ENCODE measurements at places on chromosomes 5 and 9.

DNA sequence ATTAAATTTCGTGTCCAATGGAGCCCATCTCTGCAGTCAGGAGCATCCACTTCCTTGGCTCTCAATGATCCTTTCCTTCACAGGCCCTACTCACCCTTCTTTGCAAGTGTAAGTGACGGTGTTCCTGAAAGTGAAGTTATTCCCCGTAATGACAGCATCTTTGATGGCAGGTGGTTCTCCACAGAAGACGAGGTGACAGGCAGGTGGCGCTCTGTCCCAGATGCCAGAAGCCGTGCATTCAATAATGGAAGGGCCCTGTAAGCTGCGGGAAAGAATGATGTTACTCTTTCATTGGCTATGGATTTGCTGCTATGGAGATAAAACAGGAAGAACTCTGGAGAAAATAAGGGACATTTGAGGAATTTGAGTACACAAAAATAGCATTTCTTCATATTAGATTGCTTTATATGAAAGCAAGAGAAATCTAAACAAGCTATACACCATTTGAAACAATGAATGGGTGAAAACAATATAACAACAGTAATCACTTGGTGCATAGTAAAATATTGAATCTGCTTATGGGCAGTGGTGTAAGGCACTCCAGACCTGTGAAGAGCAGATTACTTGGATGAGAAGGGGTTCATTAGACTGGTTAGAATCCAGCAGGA is 89.9 kb upstream of the TXNDC8 start:
- no peak for DNase-seq

DNA sequence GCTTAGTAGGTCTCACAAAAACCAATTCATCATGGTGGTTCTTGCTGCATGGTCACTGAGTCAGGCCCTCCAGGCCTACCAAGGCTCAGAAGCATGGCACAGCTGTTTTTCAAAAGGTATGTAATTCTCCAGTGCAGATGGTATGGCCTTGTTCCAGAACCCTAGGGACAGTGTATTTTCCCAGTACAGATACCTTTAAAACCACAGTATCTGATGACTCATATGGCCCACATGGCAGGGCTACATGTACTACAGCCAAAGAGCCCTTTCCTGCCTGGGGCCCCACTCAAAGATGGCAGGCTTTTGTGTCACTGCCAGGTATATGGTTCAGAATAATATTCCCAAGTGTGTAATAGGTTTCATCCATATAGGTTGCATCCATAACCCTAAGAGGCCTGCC is 16.5 kb downstream of the CSF2 start:
- DNase-seq, result no peak

GRCh38 chr9:750249-750967 is 91.1 kb upstream of the DMRT1 start:
- peak; percentile 13 for DNase-seq

DNA sequence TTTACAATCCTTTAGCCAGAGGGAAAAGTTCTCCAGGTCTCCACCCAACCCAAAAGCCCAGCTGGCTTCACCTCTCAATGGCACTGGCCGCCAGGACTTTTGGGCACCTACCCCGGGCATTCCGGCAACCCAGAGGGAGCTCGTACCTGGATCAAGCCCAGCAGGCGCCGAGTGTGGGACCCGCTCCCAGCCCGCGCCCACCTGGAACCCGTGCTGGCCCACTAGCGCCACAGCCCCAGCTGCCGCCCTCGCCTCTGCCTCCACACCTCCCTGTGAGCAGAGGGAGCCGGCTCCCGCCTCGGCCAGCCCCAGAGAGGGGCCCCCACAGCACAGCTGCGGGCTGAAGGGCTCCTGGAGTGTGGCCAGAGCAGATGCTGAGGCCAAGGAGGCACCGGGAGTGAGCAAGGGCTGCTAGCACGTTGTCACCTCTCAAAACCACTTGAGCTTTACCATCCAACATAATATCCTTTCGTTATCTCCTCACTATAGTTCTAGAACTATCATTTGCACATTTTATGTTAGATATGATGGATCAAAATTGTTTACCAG is 69.7 kb downstream of the GCNT1 start:
- DNase-seq, result no peak

DNA sequence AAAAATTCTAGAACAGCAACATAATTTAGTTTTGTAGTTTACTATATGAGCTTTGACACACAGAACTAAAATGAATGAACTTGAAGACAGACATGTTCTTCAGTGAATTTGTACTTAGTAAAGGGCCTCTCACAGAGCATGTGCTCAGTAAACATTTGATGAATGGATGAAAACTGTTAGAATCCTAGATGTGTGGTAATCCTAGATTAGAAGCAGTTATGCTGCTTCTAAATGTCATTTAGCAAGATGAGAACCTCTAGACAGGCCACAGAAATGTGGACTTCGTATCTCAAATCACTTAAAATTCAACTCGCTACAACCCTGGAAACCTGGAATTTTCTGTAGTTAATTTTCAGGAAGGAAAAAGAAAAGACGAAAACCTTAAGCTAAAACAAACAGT is 8.5 kb downstream of the GOLPH3 start:
- DNase-seq, result no peak

- DNase-seq, result no peak
Observed at GRCh38 chr5:181242031-181242451, 1.7 kb downstream of the RACK1 start.

GRCh38 chr9:80375477-80375876 is 803.7 kb downstream of the TLE4 start:
- DNase-seq, result no peak

DNA sequence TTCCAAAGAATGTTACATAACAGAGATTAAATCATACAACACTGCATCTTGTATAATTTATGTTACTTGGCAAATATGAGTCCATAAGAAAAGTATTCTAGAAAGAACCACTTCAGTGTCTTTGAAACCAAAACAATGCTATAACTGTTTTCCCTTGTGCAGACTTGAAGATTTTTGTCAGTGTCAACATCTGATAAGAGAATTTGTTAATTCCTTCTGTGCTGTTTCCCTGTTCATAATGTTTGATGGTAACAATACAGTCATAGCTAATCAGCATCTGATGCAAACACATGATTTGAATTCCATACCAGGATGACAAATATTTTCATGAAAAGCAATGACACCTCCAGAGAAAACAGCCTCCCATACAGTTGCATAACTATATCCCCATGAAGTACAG is 306.8 kb downstream of the SEMA5A start:
- no peak for DNase-seq

DNA sequence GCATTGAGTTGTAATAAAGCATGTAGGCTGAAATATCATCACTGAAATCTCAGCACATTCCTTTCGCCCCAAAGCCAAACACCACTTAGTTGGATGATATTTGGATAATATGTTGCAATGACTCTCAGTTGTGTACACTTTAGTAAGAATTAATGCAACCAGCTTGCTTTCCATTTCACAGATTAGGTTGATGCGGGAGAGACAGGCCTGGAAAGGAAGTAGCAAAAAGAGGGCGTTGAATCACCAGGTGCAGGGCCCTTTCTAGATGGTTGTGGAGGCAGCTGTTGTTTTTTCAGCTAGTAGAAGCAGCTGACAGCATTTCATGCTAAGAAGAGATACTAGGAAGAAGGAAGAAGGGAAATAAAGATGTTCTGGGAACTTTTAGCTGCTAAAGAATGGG is 30.9 kb downstream of the DMRT3 start:
- DNase-seq, result no peak

DNA sequence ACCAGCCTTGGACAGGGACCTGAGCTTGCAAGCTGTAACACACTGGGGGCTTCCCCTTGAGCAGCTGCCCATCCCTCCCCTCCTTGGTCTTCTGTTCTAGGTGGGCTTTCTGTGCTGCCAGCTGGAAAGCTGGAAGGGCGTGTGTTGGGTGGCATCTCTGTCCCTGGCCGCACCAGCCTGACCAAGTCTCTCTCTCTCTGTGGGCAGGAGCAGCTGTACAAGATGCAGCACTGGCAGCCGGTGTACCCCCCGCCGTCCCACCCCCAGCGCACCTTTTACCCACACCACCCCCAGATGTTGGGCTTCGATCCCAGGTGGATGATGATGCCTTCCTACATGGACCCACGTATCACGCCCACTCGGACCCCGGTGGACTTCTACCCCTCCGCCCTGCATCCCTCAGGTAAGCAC is 32.1 kb upstream of the POMT1 start:
- DNase-seq, result no peak

DNA sequence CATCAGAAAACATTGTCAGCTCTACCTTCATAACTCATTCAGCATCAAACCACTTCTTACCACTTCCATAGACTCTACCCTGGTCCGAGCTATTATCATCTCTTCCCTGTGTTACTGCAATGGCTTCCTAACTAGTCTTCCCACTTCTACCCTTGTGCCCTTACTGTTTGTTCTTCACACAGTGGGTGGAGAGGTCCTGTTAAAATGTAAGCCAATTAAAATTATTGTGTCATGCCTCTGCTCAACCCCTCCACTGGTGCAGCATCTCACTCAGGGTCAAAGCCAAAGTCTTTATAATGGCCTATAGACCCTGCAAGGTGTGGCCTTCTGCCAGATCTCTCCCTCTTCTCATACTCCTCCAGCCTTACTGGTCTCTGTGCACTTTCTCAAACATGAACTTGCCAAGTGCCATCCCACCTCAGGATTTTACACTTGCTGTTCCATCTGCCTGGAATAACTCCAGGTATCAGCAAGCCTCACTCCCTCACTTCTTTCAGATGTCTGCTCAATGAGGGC is 22.8 kb upstream of the ARAP3 start:
- DNase-seq, result no peak

- no peak for DNase-seq
Observed at GRCh38 chr9:134014946-134015345, 10.3 kb upstream of the BRD3OS start.

GRCh38 chr5:6181147-6181729 is 197.1 kb downstream of the MED10 start:
- no peak for DNase-seq

GRCh38 chr9:136309806-136310220 is 5.9 kb upstream of the CCDC187 start:
- no peak for DNase-seq

DNA sequence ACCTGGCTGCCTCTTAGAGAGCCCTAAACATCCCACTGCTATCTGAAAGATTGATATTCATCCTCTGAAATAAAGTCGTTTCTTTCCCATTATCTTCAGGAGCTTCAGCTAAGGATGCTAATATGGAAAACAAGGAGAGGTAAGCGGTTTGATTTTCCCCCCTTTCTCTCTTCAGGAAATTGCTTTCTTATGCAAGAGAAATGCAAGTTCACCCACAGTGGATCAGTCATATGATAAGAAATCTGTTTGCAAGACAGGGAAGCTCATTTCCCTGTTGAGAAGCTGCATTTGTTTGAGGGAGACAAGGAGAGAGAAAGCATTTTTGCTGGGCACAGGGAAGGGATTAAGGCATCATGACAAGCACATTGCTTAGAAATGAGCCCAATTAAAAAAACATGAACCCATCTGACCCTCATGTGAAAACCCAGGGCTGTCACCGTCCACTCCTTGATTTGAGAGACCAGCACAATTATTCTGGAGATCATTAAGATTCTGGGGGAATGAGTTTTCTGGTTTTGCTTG is 53.7 kb upstream of the BOD1 start:
- DNase-seq, result no peak

DNA sequence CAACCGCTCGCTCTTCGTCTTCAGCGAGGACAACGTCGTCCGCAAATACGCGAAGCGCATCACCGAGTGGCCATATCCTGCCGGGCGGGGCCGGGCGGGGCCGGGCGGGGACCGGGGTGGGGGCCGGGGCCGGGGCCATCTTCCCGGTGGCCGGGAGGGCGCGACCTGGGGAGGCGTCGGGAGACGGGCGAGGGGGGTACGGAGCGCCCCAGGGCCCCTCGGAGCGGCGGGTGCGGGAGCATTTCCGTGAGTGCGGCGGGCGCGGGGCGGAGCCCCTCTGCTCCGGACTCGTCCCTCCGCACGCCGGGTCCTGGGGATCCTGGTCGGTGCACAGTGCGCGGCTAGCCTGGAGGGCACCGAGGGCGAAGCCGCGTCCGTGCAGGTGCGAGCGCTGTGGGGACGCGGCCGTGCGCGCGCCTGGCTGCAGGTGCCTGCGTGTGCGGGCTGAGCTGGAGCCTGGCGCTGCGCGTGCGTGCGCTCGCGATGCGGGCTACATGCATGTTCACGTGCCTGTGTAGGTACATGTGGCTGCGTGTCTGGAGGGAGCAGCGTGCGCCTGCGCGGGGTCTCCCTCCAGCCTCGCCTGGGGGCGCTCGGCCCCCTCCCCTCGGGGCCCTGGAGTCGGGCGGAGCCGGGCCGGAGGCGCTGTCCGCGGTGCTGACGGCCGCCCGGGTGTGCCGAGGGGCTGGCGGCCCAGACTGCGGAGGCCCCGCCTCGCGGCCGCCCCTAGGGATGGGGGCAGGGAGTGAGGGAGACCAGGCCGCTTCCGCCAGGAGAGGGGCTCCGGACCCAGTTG is 762 bp downstream of the CACNA1B start:
- DNase-seq, result peak; percentile 12

DNA sequence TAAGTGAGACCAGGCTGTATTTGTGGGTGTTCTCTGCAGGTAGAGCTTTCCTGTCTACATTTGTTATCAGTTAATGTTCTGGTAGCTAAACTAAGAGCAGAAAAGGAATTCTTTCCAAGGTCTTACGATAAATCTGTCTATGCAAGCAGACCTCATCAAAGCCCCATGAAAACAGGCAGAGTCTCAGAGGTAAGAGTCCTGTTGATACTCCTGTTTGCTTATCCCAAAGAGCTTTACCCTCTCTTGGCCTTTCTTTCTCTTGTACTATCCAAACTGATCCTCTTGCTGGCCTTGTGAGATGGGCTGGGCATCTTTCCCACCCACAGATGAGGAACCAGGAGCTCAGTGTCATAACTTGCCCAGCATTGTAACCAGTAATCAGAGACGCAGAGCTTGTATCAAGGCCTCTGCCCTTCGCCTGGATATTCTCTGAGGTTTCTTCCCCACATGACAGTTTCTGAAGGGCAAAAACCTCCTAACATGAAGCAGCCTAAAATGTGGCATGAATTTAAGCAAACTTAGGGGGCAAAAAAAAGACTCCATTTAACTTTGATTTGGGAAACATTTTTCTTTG is 33.5 kb downstream of the PRKACG start:
- DNase-seq, result no peak

DNA sequence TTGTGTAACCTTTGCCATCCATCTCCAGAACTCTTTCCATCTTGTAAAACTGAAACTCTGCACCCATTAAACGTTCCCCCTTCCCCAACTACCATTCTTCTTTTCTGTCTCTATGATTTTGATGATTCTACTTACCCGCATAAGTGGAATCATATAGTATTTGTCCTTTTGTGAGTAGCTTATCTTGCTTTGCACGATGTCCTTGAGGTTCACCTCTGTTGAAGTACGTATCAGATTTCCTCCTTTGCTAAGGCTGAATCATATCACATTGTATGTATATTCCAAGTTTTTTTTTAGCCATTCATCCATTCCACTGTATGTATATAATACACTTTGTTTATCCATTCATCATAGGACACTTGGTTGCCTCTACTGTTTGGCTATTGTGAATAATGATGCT is 2.9 kb upstream of the RNF130 start:
- DNase-seq, result no peak

GRCh38 chr5:166551384-166551783 is 1740.1 kb upstream of the WWC1 start:
- DNase-seq, result no peak
